Thyroid gland (tissue), 4 donors: ENCODE measurements at places on chromosomes 4 and X.

GRCh38 chr4:77454858-77455257, 150.8 kb upstream of the CXCL13 start:
- DNase-seq: no peak

DNA sequence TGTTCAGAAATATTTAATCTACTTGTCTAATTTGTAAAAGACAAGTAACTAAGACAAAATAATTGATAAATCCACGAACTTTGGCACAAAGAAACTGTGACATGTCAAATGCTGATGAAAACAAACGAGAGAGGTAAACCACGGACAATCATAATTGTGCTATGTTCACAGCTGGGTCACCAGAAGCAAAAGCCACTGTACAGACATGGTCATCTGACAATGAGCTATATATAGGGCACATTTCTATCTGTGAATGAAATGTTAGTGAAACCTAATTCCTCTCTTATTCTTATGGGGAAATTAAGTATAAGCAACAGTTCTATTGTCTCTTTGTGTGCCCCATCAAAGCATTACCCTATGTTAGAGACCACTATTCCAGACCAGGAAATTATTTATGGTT, 444.0 kb upstream of the TRAM1L1 start:
- DNase-seq: no peak

DNA sequence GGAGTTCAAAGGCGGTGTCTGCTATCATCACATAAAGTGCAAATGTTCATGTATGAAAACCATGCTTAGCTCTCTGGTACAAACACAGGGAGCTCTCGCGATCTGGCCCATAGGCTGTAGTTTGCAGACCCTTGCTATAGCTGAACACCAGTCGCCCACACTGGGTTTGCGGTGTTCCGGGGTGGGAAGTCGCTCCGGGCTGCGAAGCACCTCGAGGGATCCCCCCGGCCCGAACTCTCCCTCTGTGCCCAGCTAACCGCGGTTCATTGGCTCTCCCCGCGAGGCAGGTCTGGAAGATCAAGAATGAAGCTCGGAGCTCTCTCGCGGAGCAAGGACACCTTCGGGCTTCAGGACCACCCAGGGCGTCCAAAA, 341 bp upstream of the PRPS2 start:
- no peak for DNase-seq

GRCh38 chrX:134338527-134338926, 101.5 kb downstream of the CCDC160 start:
- no peak for DNase-seq

DNA sequence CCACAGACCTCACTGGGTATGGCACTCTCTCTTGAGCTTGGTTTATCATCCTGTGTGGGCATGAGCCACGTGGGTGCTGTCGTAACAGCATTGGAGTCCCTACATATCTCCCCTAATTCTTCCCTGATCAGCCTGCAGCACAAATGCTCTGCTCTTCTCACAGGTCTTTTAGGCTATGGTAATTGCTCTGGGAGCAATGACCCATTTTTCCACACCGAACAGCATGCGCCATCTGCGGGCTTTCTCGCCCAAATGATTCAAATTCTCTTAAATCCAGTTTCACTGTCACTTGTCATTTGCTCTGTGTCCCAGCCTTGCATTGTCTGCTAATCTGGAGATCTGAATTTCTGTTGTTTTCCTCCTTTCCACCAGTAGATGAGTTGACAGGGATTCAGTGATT, 48.9 kb upstream of the GATB start:
- DNase-seq: no peak

DNA sequence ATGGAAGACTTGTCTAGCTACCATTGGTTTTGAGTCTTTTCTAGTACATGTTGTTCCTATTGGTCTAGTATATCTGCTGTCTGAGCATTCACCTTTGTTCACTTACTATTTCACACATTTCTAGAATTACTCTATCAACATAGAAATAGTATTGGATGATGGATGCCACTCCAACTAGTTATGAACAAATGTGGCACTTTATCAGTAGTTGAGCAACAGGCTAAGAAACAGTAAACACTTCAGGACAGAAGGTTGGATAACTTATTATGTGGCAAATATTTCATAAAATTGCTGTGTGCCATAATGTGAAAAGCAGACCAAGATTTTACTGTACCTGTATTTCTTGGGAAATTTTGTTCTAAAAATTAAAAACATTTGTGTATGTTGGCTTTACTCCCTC, 42.4 kb upstream of the GLRA3 start:
- DNase-seq: no peak

GRCh38 chr4:168673476-168673875, 176.6 kb downstream of the PALLD start:
- DNase-seq: no peak

DNA sequence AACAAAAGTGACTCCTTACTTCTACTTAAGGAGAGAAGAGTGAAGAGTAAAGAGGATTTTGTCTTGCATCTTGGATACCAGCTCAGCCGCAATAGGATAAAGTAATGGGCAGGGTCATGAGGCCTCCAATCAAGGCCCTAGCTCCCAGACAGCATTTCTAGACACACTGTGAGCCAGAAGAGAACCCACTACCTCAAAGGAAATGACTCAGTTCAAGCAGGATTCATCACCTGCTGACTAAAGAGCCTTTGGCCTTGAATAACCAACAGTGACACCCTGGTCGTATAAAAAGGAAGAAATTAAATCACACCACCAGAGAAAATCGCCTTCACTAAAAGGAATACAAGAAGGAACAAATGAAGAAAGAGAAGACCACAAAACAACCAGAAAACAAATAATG, 416.1 kb downstream of the PCDH18 start:
- no peak for DNase-seq

DNA sequence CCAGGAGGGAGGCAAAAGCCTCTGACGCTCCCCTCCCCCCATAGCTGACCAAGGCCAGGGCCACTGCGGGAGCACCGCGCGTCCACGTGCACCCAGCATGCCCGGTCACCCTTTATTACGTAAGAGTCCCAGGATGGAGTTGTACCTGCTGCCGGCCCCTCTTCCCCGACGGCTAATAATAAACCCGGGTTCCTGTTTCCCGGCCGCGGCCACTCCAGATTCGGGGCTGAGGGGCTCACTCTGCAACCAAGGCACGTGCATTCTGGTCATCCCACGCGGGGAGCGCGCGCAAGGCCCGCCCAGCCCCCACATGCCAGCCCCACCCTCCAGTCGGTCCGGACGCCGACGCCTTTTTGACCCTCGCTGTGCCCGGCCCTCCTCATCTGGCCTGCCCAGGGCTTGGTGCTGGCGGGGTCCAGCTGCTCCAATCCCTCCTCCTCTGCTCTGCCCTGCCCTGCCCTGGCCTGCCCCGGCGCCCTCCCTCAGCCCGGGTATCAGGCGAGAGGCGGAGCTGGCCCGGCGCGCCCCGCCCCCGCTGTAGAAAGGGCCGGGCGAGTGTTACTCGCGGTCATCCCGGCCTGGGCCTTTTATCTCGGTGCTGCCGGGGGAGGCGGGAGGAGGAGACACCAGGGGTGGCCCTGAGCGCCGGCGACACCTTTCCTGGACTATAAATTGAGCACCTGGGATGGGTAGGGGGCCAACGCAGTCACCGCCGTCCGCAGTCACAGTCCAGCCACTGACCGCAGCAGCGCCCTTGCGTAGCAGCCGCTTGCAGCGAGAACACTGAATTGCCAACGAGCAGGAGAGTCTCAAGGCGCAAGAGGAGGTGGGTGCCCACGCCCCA, 2.6 kb downstream of the MID1IP1 start:
- DNase-seq: peak; percentile 84

- DNase-seq: peak; percentile 28
Measured at GRCh38 chrX:38192007-38192810, 28.5 kb downstream of the SRPX start.

GRCh38 chr4:55214172-55214571, 88.8 kb upstream of the KDR start:
- no peak for DNase-seq

DNA sequence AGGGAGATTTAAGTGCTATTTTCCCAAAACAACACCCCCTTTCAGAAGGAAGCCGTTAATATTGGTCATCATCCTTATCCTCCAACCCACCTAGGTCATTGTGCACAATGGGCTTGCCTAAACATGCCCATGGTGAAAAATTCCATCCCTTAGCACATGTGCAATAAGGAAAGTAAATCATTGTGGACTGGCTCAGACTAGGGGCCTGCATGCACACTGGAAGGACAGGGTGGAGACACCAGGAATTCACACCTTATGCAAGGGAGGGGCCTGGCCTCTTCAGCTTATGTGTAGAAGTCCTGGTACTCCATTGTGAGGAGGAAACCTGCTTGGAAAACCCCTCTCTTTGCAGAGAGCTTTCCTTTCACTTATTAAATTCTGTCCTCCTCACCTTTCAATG, 311.4 kb upstream of the NDST4 start:
- no peak for DNase-seq

- peak; percentile 10 for DNase-seq
Measured at GRCh38 chr4:123986268-123986798, 589.7 kb downstream of the SPRY1 start.

- DNase-seq: peak; percentile 39
Measured at GRCh38 chr4:41882625-41883347, 52.4 kb upstream of the TMEM33 start.

- no peak for DNase-seq
Measured at GRCh38 chrX:124151195-124151594, 181.3 kb upstream of the TEX13D start.

DNA sequence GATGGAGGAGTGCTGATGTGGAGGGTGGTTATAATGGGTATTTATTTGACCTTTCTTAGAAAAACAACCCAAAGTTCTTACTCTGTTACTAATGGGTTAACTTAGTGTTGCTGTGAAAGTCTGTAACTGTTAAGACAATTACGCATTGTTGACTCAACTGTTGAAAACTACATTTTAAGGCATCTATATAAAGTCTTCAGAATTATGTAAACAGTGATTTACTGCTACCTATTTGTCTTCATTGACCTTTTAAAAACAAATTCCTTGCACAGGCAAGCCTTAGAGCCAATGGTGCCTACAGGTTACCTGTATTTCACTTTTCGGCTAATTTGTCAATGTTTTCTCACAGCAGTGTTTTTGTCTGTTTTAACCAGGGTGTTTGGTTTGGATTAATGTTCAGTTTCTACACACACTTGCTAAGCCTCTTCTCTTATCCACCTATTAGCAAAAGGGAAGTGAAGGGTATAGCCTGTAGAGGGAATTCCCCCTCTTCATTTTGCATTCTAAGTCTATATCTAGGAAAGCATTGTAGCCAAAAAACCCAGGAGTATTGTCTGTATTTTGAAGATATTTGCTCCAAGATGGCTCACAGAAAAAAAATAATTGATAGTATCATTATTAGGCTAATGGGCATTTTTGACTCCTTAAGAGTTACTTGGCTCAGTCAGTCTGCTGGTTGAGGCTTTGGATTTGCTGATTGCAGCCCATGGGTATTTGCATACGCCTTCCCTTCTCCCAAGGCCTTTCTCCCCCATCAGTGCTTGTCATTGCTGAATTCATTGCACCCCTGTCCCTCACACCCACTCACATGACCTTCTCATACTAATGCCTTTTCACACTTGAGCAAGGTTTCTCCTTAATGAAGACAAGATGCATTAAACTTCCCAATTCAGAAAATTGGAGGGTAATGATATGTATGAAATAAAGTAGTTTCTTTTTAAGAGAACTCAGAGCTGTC, 30.5 kb downstream of the AFF1 start:
- no peak for DNase-seq

- no peak for DNase-seq
Measured at GRCh38 chr4:123995936-123996335, 599.3 kb downstream of the SPRY1 start.

GRCh38 chr4:129788486-129788885, 692.5 kb downstream of the C4orf33 start:
- DNase-seq: no peak

DNA sequence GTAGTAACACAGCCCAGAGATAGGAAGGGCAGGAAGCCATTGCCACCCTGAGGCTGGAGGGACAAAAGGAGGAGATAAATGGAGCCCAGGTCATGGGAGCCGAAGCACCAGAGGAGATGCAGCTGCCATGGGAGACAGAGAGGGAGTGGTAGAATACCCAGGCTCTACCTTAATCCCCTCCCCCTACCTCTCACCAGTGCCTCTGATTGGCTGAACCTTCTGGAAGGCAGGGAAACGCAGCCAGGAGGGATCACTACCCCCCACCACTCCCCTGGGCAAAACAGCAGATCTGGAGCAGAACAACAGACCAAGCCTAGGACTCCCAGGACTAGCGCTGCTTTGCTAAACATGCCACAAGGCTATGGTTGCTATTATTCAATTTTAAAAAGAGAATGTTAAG, 114.2 kb downstream of the ZNF827 start:
- no peak for DNase-seq

DNA sequence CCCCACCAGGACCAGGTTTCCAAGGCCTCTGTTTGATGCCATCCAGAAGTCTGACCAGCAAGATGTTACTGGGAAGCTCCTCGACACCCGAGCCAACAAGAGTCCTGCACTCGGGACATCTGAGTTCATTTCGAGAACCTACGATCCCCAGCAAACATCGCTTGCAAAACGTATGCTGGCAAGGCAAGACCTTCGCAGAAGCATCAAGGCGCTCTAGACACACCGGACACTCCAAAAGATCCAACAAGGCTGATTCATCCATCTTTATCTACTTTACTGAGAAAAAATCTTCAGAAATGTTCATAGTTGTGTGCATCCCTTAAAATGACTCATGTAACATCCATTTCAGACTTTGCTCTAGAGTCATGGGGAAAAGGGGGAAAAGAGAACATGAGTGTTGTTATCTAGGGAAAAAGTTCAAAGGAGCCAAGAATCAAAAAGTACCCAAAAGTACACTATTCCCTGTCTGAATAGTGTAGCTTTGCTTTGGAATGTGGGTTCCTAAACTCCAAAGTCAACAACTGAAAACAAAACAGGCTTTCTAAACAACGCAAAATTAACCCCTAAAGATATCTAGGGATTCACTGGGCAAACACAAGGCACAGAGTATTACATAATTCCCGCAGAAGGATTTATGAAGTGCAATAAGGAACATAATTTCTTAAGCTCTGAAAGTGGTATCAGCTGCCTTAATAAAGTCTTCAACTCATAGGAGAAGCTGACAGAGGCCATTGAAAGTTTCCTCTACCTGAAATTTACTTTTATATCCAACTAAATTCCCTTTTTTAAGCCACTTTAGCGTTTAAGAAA, 1.6 kb downstream of the SH3RF1 start:
- peak; percentile 26 for DNase-seq

DNA sequence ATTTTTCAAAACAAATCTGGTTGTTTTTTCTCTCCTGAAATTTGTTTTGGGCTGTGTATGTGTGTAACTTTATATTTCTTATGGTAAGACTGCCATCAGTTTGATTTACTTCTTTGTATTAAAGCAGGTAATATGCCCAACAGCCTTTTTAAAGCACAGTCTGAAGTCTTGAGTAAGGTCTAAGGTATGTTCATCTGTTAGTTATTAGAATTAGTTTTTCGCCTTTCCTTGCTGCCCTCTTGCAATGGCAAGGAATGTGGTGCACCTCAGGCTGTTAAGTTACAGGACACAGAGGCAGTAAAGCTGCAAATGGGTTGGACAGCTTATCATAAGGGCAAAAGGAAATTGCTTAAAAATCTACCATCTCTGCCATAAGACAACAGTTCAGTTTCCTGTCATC, 71.8 kb downstream of the METTL14 start:
- DNase-seq: no peak

- peak; percentile 61 for DNase-seq
Measured at GRCh38 chr4:71184195-71184781, 154.5 kb upstream of the SLC4A4 start.
